Stimulated activated CD4-positive, alpha-beta T cell treated with anti-CD3 and anti-CD28 coated beads, Interleukin-1b, Interleukin-23, amount 100 ng/mL, for 1 hour (primary cell): ENCODE measurements at places on chromosomes 3 and 15.

GRCh38 chr3:40130721-40131120, 178.8 kb upstream of the EIF1B start:
- DNase-seq: no peak

GRCh38 chr3:22326305-22326704, 575.3 kb upstream of the ZNF385D start:
- no peak for DNase-seq

- no peak for DNase-seq
Measured at GRCh38 chr15:55526559-55527036, 18.6 kb upstream of the DNAAF4 start.

- no peak for DNase-seq
Measured at GRCh38 chr15:78282324-78282723, 17.1 kb downstream of the SKIC8 start.

- DNase-seq: no peak
Measured at GRCh38 chr15:88002706-88003105, 253.8 kb downstream of the NTRK3 start.

DNA sequence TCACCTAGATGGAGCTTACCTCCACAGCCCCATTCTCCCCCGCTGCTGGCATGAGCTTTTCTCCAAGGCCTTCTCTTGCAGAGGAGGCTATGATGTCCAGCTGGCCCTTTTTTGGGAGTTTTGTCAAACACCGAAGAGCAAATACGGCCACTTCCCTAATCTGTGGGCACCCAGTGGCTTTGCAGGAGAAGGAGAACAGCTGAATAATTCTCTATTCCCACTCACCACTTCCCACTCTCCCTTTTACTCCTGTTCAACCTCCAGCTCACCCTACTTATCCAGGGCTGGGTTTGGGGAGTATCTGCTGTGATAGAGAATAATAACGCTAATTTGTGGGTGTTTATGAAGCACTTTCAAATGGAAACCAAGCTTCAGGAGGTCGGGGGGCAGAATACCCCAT, 93.0 kb downstream of the AAGAB start:
- DNase-seq: no peak

DNA sequence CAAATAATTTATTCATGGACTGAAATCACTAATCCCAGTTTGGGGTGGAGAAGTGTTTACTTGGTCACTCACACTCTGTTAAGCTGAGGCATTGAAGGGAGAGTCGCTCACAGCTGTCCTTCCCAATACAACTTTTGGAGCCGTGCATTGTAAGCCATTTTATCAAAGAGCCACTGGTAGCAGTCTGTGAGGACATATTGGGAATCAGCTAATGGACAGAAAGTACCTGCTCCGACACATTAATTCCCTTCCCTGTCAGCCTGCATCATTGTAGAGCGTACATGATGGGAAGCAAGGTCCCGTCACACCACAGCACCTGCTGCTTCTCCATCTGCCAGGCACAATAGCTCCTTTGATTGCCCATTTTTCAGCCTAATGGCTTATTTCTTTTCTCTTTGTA, 643.2 kb downstream of the SQOR start:
- DNase-seq: no peak

DNA sequence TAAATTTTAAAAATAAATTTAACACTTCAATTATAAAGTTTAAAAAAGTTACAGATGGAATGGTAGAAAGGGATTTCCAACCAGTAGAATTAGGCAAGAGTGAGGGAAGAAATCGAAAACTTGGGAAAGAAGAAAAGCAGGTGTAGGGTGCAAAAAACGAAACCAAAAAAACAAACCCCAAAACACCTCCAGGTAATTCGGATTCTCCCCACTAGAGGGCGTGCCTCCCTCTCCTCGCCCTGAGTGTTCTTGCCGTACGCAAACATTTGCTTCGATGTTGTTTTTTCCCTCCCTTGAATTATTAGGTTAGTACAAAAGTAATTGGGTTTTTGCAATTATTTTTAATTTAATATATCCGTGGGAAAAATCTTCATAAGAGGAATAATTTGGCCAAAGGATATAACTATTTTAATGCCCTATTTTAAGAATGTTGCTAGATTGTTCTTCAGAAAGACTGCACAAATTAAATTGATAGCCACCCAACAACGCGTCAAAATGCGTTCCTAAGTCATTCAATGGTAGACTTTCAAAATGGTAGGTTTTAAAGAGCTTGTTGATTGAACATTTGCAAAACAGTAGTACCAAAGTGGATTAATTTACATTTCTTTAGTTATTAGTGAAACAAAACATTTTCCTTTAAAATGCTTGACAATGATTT, 63.7 kb downstream of the SLC30A4 start:
- peak; percentile 69 for DNase-seq
